ENCODE measurements at places on chromosomes 4 and X. TPM values are rescaled to one million over a fixed set of nuclear protein-coding genes. Genes with fewer than 3 reads are reported as not detected.

DNA sequence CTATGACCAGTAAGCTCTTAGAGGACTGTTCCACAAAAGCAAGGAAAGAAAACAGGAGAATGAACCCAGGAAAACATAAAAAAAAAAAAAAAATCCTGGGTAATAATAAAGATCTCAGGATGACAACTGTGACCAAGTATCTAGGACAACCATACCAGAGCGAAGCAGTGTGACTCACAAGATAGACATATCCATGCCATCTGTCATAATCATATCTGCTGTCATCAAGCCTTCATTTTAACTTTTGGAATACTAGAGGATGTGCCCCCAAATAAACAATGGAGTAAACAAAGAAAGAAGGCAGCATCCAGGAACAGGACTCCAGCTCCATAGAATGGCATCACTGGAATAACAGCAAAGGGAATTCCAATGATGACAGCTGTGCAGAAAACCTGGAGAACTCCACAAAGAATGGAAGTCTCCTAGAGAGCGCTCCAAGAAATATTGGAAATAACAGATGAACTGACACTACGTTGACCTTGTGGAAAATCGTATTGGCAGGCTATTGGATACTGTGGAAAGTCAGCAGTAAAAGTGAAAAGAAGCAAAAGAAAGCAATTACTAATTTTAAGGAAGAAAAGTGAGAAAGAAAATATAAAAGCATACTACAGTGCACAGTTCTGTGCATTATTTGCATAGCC lies 35.3 kb downstream of the HPGDS start:
- no peak for DNase-seq

TLL1 gene
- polyA plus RNA-seq, result 2.8 TPM

UCHL1 gene
- polyA plus RNA-seq, result 111 TPM

DNA sequence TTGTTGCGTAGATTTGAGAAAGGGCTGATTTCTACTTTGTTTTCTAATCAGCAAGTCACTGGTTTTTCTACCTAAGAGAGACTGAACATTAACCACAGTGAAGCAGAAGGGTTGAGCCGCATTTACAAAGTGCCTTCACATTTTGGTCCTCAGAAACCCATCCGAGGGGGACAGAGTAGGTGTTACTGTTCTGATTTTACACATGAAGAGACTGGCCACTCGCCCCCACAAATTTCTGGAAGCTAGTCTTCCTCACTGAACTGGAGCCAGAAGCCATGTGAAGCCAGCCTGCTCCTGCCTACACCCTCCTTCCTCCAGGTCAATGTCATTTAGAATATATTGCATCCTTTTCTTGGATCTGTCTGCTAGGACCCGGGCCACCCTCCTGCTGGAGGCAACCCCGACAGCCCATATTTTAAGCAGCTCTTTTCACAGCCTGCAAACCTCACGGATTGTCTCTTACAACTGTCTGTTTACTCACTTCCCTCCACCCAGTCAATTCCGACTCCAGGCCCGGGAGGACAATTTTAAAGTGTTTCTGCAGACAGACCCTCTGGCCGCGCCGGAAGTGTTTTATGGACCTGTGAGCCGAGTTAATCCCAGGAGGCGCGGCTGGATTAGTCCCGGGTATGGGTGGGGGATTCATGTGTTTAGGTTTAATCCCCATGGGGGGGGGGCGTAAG lies 73.2 kb upstream of the BCOR start:
- DNase-seq, result peak; percentile 41

GRCh38 chr4:71209161-71209560 lies 129.7 kb upstream of the SLC4A4 start:
- DNase-seq, result no peak

GRCh38 chr4:140038031-140038533 lies 115.9 kb downstream of the MAML3 start:
- no peak for DNase-seq

GRCh38 chr4:717601-718320 lies 12.1 kb downstream of the PCGF3 start:
- no peak for DNase-seq

DNA sequence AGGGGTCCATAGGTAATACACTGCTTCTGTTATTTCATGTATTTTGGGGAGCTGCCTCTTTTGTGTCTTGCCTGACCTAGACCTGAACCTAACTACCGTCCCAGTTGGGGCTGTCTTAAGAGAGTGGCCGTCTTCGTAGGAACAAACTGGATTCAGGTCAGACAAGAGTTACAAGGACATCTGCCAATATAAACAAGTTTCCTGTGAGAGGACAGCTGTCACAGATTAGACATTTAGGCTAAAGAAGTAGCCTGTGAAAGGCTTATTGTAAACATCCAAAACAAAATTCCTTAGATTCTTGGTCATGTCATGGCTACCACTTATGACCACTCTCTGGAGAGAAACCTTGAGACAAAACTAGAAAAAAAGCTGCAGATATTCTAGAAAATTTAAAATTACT lies 797.6 kb upstream of the AADAT start:
- DNase-seq, result no peak

STPG2 gene
- polyA plus RNA-seq, result 0.36 TPM

GRCh38 chr4:48223633-48224295 lies 45.9 kb downstream of the TEC start:
- no peak for DNase-seq
